Prostate gland (tissue), 2 donors: ENCODE measurements at places on chromosomes 6 and 20. TPM values are rescaled to one million over a fixed set of nuclear protein-coding genes. Genes with fewer than 3 reads are reported as not detected.

DNA sequence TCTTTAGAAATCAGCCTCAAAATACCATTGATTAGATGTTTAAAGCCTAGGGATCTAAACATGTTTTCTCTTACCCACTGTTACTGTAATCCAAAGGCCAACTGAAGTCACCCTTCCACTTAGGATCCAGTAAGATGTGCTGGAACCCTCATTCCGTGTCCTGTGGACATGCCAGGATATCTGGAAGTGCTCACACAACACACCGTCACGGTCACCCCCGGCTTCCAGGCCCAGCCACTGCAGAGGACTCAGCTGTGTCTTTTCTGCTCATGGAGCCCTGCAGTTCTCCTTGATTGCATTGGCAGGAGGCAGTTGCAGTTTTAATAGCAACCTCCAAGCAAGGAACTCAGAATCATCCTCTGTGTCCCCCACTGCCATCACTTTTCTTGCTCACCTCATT lies 93.3 kb downstream of the CAP2 start:
- H3K4me3 ChIP-seq, result no peak overlapping the region
- H3K36me3 ChIP-seq, result no peaks in the 10 kb centered on the region
- H3K4me1 ChIP-seq, result no peaks in the 10 kb centered on the region
- H3K27me3 ChIP-seq, result no peaks in the 10 kb centered on the region
- DNase-seq, result no peak

- H3K4me3 ChIP-seq, result no peak overlapping the region
- no peaks in the 10 kb centered on the region for H3K4me1 ChIP-seq
- no peaks in the 10 kb centered on the region for H3K27me3 ChIP-seq
- no peaks in the 10 kb centered on the region for H3K36me3 ChIP-seq
Observed at GRCh38 chr6:88985901-88986300, 22.5 kb upstream of the RNGTT start.

The PPP1R18 gene
- total RNA-seq, result 12.2 TPM

The RCAN2 gene
- 14.2 TPM for total RNA-seq
